ENCODE measurements at places on chromosomes 4 and X.

GRCh38 chrX:11151799-11152559 lies 40.8 kb downstream of the HCCS start:
- no peak for DNase-seq

DNA sequence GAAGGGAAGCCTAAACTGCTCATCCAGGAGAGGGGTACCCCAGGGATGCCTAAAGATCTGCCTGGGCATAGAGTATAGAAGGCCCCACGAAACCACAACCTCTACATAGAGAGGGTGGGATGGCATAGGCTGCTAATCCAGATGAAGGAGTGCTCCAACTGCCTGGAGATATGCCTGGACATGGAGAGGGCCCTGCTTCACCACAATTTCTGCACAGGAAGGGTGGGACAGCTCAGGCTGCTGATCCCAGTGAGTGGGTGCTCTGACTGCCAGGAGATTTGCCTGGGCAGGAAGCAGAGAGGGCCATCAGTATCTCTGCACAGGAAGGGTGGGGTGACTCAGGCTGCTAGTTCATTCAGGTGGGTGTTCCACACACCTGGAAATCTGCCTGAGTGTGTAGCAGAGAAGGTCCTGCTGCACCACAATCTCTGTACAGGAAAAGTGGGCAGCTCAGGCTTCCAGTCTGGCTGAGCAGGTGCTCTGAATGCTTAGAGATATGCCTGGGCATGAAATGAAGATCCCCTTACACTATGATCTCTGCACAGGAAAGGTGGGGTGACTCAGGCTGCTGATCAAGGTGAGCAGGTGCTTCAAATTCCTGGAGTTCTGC lies 61.1 kb downstream of the ZNF518B start:
- no peak for DNase-seq

DNA sequence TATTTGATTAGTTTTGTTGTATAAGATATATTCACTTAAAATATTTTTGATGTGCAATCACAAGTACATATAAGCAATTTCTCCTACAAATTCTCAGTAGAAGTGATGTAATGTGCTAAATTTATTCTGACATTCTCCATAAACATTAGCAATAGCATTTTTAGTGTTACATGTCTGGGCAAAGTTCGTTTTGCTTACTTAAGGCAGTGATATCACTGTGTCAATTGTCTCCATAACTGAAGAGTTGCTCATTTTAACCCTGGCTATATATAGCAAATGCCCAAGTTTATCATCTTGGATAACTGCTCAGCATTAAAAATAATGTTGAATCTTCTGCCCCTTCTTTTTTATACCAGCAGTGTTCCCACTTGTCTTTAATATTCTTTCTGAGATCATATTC lies 340.0 kb upstream of the NDST4 start:
- no peak for DNase-seq

DNA sequence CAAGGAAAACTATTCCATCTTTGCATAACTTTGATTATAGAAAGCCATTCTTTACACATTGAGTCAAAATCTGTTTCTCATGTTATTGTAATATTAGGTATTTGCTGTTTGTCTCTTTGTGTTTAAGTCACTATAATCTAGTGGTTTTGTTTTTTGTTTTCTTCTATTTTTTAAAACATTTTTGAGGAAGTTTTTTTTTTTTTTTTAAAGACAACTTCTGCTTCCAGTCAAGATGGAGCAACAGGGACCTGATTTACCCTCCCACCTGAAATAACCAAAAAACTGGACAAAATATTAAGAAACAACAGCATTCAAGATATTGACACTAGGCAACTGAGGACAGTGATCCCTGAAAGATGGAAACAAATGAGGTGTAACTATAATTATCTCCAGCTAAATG lies 18.4 kb upstream of the NSUN7 start:
- DNase-seq, result no peak

DNA sequence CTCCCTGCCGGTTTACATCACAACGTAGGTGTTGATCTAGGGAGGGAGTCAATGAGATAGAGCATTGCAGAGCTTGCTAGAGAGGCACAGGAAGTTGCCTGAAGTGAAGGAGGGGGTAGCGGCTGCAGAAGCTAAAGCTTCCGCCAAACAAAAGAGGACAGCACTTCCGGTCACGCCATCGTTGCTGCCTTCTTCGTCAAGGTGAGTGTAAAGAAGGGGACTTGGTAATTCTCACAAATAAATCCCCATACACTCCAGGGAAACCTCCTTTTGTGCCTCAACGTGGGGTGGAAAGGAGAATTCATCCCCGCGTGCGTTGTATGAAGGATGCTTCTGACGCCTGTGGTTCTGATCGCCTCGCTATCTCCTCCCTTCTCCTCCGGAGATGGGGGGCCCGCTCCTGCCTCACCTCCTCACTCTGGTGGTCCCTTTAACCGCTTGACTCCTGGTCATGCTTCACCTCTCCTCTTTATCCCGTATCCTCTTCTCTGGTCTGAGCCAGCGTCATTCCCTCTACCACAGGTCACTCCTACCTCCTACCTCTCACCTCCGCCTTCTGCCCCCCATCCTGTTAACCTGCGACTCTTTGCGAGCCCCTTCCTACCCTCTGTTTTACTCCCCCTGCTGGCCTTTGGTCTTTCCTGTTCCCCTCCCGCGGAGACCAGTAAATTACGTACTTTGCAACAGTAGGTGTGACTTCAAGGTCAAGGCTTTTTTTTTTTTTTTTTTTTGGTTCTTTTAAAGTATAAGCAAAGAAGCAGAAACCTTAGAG lies 59.9 kb downstream of the GSPT2 start:
- peak; percentile 66 for DNase-seq

DNA sequence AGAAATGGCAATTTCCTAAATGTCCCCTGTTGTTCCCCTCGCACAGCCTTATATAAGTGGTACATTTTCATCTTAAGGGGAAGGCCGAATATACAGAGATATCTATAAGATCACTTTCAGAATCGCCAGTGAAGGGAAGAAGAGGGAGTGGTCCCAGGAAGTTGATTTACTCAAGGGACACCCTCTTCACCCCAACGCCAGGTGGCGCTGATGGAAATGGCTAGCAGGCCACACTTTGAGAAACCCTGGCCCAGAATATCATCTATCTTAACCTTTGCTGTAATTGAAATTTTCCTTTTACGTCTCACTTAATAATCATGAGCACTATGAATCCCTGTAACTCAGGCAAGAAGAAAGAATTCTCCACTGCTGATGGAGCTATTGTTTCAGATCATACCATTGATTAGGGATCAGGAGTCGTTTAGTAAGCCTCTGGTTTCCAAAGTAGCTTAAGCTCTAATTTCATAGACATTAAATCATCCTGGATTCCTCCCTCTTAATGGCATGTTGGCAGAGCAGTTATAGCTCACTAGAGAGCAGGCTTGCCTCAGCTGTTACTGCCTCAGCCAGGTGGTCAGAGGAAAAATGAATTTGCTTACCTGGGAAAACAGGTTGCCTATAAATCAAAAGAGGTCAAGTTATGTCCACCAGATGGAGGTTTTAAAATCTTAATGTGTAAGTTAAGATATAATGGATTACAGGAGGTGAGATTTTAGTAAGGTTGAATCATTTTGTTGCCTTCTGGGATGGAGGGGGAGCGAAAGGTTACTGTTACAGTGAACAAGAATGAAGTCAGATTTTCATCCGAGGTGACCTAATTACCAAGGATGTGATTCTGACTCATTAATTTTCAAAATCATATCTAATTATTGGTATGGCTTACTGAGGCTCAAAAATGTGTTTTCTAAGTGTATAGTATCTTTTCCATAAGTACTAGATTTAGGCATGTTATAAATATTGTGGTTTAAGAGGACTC lies 941.2 kb upstream of the TENM3 start:
- DNase-seq, result peak; percentile 77

Measured in SK-N-DZ (cell line).